ENCODE measurements at places on chromosomes 3 and 15.

DNA sequence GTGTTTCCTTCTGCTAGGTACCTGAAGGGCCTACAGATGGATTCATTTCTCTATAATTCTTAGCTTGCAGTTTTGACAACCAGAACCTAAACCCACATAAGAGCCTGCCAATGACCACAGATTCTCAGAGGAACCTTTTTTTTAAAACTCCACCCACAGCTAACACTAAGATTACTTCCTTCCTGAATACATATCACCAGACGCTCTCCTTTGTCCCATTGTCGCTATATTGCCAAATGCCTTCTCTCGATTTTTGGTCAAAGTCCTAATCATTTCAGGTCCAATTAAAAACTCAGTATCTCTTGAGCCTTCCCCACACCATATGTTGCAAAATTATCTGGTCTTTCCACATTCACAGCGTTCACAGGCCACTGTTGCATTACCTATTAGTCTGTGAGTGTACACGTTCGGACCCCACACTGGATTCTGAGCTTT is 12.4 kb downstream of the ZNF710 start:
- no peak for DNase-seq

DNA sequence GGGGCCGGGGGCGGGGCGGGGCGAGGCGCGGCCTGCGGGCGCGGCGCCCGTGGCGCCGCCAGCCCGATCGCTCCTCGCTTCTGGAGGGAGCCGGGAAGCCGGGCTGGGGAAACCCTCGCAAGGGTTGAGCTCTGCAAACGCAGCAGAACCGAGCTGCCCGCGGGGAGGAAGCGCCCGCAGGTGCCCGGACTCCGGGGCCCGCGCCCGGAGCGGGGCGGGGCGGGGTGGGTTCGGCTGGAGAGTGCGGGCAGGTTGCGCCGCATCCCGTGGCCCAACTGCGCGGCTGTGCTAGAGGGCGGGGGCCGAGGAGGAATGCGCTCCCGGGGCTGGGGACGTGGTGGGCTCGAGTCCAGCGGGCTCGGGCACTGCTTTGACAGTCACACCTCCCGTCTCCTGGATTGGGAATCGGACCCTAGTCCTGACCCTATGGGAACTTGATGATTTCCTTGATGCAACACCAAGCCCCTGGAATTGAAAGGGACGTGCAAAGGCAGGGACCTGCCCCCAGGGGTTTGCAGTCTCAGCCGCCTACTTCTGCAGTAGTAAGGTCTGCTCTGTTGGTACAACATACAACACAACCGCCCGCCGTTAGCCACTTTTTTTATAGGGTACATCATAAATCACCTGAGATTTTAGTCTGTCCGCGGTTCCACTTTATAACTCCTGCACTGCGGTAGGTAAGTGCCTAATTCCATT is 34.3 kb downstream of the ZBTB38 start:
- peak; percentile 33 for DNase-seq

GRCh38 chr3:114022145-114022802 is 34.1 kb downstream of the CCDC191 start:
- no peak for DNase-seq

- no peak for DNase-seq
Observed at GRCh38 chr15:79164465-79164864, 73.9 kb upstream of the RASGRF1 start.

DNA sequence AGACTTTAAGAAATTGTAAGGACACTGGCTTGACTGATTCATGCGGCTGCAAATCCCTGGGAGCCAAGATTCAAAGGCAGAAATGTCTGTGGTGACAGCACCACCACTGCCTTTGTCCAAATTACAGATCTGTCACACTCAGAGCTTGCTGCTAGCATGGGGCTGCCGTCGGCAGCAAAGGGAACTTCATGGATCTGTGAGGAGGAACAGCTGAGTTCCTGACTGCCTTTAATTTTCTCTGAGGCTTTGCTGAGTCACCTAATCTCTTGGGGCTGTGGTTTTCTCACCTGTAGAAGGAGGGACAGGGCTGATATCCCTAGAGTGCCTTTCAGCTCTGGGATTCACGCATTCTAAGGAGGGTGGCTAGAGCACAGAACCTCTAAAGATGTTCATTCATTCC is 4.1 kb upstream of the PAK6 start:
- DNase-seq: no peak

DNA sequence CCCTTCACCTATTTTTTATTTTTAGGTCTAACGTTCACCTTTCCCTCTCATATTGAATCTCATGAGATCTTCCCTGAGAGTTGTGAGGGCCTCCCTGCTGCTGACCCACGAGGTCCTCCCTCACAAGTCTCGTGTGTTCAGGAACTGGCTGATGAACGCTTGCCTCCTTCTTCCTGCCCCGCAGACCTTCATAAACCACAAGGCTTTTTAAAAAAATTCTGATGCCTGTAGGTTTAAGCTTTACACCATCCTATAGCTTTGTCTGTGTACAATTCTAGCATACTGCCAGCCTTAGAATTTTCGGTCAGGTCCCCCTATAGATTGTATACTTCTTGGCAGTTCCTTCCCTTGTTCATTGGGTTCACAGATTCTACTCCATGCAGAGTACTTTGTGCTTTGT is 50.5 kb downstream of the CHST2 start:
- peak; percentile 18 for DNase-seq

DNA sequence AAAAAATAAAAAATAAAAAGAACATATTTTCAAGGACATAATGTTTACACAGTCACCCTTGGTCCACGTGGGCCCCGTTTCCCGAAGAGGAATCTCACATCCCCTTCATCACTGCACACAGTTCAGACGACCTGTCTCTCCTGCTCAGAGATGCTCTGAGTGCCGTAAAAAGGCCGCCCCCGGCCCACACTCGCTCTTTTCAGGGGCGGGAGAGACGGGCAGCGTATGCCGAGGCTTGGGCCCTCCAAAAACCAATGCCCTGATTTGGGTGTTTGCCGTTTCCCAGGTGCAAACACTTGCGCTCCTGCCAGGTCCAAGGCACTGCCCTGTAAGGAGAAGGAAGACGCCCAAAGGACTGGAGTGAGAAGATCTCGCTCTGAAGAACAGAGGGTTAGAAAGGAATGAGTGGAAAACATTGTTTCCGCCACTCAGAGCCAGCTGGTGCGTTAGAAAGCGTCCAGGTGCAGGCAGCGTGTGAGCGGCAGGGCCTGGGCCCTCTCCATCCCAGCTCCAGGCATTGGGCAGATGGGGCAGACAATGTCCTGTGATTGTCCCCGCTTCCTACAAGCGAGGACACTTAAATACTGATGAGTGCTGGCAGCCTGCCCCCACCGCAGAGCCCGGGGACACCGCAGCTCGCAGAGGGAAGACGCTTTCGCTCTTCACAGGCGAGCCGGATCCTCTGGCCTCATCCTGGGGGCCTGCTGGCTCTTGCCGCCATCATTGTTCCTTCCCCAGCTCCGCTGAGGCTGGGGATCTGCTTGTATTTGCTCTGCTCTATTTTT is 53.2 kb downstream of the NIPA2 start:
- no peak for DNase-seq

- peak; percentile 67 for DNase-seq
Observed at GRCh38 chr3:38003371-38003816, 12.8 kb downstream of the VILL start.
